ENCODE measurements at places on chromosomes 1 and 21. TPM values are rescaled to one million over a fixed set of nuclear protein-coding genes. Genes with fewer than 3 reads are reported as not detected.

The FCAMR gene
- polyA plus RNA-seq = not detected

The C1QA gene
- not detected for polyA plus RNA-seq

The CR1L gene
- polyA plus RNA-seq = not detected

The TP73 gene
- polyA plus RNA-seq = 0.44 TPM

The HMGN2 gene
- polyA plus RNA-seq = 649 TPM

The S100A9 gene
- polyA plus RNA-seq = 16.0 TPM

The C1orf174 gene
- polyA plus RNA-seq = 32.8 TPM

The KRTAP20-1 gene
- polyA plus RNA-seq = not detected

The CLEC20A gene
- not detected for polyA plus RNA-seq

The LPAR3 gene
- polyA plus RNA-seq = 12.8 TPM

The PRELP gene
- 0.07 TPM for polyA plus RNA-seq

The FCRLB gene
- 0.87 TPM for polyA plus RNA-seq

Measured in foreskin keratinocyte (primary cell).